ENCODE measurements at places on chromosomes 2 and 18. TPM values are rescaled to one million over a fixed set of nuclear protein-coding genes. Genes with fewer than 3 reads are reported as not detected.

The SIX3 gene
- not detected for total RNA-seq

The IMMT gene
- total RNA-seq, result 59.2 TPM

The ST6GAL2 gene
- total RNA-seq, result not detected

The IL36A gene
- total RNA-seq, result 1.6 TPM

The EIF2AK3 gene
- total RNA-seq, result 23.9 TPM

The CYP26B1 gene
- total RNA-seq, result not detected

The RNF144A gene
- 74.4 TPM for total RNA-seq

The FBLN7 gene
- total RNA-seq, result 34.0 TPM

The LRATD1 gene
- not detected for total RNA-seq

The DPP10 gene
- not detected for total RNA-seq

The FIGN gene
- not detected for total RNA-seq

The BOLL gene
- not detected for total RNA-seq

The PROKR1 gene
- total RNA-seq, result not detected

The BCL2 gene
- 40.1 TPM for total RNA-seq

The NTSR2 gene
- total RNA-seq, result not detected

The ST3GAL5 gene
- 46.0 TPM for total RNA-seq

The PAIP2B gene
- 12.8 TPM for total RNA-seq

The DNMT3A gene
- total RNA-seq, result 117 TPM

The NCKAP5 gene
- total RNA-seq, result not detected

The CELF4 gene
- not detected for total RNA-seq

The MYO7B gene
- total RNA-seq, result not detected

The FRZB gene
- total RNA-seq, result not detected

The COL4A4 gene
- total RNA-seq, result not detected

The ADGRF3 gene
- total RNA-seq, result 1.6 TPM

The R3HDM1 gene
- 58.2 TPM for total RNA-seq

The PECR gene
- 23.4 TPM for total RNA-seq

The RAMP1 gene
- total RNA-seq, result not detected

The DSG2 gene
- total RNA-seq, result 0.53 TPM

The SOS1 gene
- 34.8 TPM for total RNA-seq

The KLHL41 gene
- 0.51 TPM for total RNA-seq

The AQP4 gene
- not detected for total RNA-seq

The MC4R gene
- not detected for total RNA-seq

The FKBP7 gene
- 1.4 TPM for total RNA-seq

The MC5R gene
- not detected for total RNA-seq

The MOGAT1 gene
- total RNA-seq, result not detected

The NGEF gene
- not detected for total RNA-seq

The SLC9A2 gene
- not detected for total RNA-seq

The GPR55 gene
- total RNA-seq, result 1.6 TPM

The TMEM178A gene
- total RNA-seq, result not detected

The IL1RL2 gene
- not detected for total RNA-seq

The SERPINB13 gene
- total RNA-seq, result not detected

The EIPR1 gene
- total RNA-seq, result 46.2 TPM

The CAVIN2 gene
- total RNA-seq, result 0.29 TPM

The NR4A2 gene
- 2.6 TPM for total RNA-seq

The ALPI gene
- not detected for total RNA-seq

The MPP4 gene
- not detected for total RNA-seq

The UGT1A4 gene
- not detected for total RNA-seq

The DLGAP1 gene
- 0.32 TPM for total RNA-seq

The CABYR gene
- 1.2 TPM for total RNA-seq

The LRP2 gene
- 0.10 TPM for total RNA-seq
